Pons (tissue), 1 donor: ENCODE measurements at places on chromosomes 12 and 14.

- DNase-seq = peak; percentile 42
Measured at GRCh38 chr14:74299061-74299545, 3.6 kb downstream of the ABCD4 start.

GRCh38 chr12:50187084-50187900, 20.1 kb upstream of the CERS5 start:
- DNase-seq = no peak

- DNase-seq = no peak
Measured at GRCh38 chr14:36672095-36672494, 10.4 kb downstream of the PAX9 start.

- no peak for DNase-seq
Measured at GRCh38 chr12:25864306-25865276, 93.9 kb upstream of the RASSF8 start.

DNA sequence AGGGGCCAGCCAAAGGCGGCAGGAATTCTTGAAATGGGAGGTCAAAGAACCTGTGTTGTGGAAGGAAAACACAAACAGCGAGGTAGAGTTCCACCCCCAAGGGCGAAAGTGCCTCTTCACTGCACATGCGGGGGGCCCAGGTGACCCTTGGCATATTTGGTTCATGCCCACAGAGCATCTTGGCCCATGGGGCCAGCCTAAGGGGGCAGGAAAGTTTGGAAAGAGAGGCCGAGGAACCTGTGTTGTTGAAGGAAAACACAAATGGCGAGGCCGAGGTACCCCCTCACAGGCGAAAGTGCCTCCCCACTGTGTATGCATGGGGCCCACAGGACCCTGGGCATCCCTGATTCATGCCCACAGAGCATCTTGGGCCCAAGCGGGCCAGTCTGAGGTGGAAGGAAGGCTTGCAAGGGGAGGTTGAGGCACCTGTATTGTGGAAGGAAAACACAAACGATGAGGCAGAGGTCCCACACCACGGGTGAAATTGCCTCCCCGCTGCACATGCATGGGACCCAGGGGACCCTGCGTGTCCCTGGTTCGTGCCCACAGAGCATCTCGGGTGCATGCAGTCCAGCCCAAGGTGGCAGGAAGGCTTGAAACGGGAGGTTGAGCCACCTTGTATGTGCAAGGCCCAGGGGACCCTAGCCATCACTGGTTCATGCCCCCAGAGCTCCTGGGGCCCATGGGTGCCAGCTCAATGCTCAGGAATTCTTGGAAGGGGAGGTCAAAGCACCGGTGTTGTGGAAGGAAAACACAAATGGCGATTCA, 384.1 kb downstream of the ALG10 start:
- no peak for DNase-seq

DNA sequence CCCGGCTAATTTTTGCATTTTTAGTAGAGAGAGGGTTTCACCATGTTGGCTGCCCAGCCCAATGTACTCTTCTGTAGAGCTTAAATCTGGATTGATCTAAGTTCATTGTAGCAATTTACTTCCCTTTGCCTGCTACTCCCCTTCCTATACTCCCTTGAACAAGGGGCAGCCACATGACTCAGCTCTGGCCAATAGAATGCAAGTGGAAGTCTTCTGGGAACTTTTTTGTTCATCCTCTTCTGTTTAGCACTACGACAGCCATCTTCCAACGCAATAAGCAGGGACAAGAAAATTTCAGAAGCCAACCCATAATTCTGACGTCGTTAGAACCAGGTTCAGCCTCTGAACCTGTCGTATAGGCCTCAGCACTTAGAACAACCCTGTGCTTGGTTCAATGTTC, 6.4 kb upstream of the RAD52 start:
- DNase-seq = no peak

DNA sequence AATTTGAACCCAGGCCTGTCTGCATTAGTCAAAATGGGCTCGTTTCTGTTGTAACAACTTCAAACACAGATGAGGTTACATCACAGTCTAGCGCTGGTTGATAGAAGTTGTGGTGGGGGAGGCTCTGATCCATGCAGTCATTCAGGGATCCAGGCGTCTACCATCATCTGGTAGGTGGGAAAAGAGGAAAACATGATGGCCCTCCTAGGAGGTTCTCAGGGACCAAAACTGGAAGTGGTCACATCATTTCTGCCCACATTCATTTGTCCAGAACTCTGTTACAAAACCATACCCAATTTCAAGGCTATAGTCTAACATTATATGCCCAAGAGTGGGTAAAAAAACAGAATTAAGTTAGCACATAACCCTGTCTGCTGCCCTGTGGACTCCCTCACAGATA, 135.1 kb downstream of the PHETA1 start:
- no peak for DNase-seq

DNA sequence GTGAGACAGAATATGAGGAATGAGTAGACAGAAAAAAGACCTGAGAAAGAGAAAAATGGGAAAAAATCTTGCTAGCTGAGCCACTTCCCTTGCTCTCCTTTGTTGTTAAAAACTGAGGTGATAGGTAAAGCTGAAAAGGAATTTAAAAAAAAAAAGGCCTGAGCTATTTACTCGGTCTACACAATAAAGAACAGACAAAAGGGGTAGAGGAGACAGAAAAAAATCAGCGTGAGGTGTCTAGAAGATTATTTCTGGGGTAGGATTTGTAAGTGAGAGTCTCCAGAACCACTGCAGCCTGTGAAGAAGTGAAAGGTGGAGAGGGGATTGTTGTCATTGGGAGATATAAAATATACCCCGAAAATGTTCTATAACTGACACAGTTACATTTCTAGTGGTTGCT, 98.8 kb downstream of the EXOC5 start:
- DNase-seq = no peak

- no peak for DNase-seq
Measured at GRCh38 chr12:29743077-29743476, 40.7 kb downstream of the TMTC1 start.

DNA sequence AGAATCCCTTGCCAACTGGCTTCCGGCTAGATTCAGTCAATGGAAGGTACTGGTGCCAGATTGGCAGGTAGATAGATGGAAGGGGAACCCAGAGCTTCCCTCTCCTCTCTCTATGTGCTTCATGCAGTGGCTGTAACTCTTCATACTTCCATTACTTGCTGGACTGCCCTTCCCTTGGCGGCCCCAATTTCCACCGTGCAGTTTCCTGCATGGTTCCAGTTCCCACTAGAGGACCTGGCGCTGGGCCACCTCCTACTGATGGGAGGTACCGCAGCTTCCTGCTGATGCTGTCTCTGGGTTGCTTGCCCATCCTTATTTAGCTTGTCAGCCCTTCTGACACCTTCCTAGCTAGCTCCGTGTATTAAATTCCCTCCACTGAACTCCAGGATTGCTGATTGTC, 226.4 kb downstream of the ANO2 start:
- no peak for DNase-seq

GRCh38 chr14:50333014-50333509, 20.9 kb downstream of the DMAC2L start:
- DNase-seq = no peak

DNA sequence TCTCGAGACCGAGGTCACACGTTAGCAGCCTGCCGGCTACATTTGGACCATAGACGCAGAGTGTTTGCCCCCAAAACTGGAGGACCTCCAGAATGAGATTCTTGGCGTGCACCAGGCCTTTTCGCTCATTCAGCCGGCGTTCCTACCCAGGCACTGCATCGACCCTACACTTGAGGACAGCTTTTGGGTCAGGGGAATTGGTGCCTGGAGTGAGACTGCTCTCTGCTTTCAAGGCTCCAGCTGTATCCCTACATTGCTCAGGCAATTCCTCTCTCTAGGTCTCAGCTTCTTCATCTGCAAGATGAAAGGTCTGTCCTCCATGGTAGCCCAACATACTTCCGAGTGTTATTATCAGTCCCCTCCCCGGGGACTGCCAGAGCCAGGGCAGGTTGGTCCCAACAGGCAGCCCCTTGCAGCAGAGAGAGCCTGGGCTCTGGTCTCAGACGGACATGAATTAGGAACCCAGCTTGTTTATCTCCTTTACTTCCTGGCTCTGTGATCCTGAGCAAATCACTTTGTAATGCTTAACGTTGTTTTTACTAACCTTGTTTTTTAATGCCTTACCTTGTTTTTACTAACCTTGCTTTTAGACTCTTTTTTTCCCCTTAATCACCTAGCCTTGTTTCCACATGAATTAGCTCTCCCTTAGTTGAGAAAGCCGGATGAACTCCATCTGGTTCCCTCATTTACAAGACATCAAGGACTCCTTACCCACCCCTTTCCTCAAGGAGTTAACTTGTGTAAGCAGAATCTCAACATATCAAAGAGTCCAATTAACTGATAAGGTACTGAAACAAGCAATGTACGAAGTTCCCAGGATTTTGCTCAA, 892 bp downstream of the TCHP start:
- DNase-seq = no peak

DNA sequence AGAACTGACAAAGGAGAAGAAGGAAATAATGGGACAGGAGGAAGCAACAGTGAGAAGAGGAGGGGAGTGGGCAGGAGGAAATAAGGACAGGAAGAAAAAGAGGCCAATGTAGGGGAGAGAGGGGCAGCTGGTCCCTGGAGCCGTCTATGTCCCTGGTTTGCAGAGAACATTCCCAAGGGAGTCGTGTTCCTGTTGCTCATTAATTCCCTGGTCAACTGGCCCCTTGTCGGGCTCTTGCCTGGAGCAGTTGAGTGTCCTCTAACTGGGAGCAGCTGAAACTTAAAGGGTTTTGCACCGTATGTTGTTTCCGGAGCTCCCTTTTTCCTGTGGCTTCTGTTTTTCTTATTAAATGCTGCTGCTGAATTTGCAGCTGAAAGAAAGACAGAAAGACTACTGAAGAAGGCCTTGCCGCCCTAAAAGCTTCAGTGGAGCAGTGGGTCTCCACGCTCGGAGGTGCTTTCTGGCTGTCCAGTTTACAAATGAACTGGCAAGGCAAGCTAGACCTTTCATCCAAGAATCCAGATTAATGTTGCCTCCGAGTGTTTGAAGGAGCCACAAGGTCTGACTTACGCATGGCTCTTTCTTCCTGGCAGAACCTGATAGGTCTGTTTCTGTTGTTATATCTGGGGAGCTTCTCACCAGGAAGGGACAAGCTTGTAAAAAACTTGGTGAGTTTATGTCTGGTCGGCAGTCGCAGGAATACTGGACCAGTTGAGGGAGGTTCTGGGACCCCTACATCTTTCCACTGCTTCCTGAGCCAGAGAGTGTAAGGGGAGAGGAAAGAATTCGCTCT, 146.2 kb upstream of the RFLNA start:
- DNase-seq = no peak

GRCh38 chr14:30088620-30089019, 161.0 kb upstream of the PRKD1 start:
- no peak for DNase-seq

GRCh38 chr12:496736-497135, 37.0 kb downstream of the B4GALNT3 start:
- DNase-seq = no peak

GRCh38 chr14:73245480-73246325, 8.4 kb downstream of the PAPLN start:
- DNase-seq = no peak

GRCh38 chr12:27940245-27940644, 32.3 kb downstream of the PTHLH start:
- DNase-seq = no peak

GRCh38 chr12:121499929-121500793, 80.7 kb downstream of the KDM2B start:
- peak; percentile 82 for DNase-seq

DNA sequence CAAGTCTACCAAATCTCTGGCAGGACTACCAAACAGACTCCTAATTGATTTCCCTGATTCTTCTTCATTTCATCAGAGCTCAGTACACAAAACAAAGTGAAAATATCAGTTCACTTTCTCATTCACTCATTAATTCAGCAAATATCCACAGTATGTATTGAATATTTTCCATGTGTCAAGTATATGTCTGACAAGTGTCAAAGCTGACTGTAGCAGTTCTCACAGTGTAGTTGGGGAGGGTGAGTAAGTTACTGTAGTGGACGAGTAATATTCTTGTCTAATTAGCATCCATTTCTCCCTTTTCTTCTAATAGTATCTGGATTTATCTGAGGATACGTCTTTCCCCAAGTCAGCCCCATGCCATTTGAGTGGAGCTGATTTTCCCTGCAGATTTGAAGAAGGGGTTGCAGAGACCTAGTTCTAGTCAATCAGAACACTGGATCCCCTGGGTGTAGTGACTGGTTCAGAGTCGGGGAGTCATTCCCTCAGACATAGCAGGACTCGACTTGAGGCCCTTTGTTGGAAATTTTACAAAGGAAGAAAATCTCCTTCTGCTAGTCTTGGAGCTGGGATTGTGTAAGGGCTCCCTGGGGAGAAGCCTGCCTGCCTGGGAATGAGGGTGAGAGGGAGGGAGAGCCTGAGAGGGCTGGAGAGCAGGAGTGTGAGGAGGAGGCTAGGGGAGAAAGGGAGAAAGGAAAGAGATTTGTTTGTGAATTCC, 51.4 kb downstream of the GRIP1 start:
- no peak for DNase-seq

DNA sequence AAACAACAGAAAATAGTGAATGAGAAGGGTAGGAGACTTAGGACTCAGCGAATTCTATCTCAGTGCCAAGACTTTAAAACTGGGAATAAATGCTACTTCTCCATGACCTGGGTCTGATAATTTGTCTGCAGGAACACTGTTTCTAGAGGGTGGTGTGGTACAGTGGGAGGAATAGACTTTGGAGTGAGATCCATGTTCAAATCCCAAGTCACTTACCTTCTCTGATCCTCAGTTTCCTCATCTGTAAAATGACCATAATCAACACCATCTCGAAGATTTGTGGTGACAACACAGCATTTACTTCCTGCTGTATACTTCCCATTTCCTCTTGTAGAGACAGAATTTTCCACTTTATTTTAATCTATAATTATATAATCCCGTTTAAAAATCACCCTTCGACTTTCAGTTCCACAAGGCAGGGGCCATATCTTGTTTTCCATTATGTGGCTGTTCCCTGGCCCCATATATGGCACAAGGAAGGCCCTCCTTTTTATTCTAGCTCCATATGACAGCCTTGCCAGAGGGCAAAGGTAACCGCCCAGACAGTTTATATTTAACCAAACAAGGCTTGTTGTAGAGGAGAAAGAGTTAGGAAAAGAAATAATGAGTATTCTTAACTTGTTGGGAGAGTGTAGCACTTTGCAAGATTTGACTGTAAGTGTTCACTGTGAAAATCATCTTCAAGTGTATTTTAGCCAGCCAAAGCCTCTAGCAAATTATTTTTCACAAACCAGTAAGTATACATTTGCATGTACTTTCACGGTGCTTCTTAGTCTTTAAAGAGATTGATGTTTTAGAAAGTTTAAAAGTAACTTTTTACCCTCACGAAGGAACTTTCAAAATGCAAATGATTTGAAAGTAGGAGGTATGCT, 243.1 kb downstream of the AKAP6 start:
- no peak for DNase-seq

DNA sequence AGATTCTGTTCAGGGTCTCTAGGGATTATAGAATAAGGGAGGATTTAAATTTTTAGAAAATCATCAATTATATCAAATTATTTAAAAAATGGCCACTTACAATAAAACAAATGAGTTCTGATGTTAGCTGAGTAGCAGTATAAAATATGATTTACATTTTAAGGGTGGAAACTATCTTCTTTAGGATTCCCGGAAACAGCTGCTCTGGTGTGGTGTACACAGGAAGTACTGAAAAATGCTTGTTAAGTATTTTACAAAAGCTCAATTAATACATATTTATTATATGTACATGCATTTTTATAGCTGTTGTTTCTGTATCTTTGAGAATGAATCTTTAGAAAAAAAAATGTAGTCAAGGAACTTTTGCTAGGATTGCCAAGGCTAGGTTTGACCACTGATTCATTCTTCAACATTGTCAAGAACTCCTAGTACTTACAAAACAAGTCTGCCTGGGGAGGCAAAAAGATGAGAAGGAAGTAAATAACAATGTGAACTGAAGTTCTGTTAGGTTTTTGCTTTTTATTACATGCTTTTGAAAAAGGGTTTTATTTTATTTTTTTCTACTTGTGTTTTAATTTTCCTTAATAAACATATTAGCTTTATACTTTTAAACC, 48.0 kb downstream of the ARF6 start:
- no peak for DNase-seq
